ENCODE measurements at places on chromosomes 1 and 21.

DNA sequence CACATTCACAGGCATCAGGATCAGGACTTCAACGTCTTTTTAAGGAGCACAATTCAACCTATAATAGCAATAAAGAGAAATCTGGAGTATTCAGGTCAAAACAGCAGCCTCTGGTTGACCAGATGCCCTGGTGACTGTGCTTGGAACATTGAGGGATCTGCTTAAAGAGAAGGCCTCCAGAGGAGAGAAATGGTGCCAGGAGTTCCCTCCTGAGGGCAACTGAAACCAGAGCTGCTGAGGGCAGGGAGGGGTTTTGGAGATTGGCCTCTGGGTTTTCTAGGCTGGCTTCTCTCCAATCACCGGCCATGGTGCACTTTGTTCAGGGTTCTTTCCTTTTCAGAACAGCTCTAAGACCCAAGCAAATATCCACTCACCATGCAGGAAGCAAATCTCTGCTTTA is 190.7 kb upstream of the KIAA0040 start:
- no peaks in the 10 kb centered on the region for H3K27me3 ChIP-seq
- H3K27ac ChIP-seq: no peak overlapping the region
- H3K4me1 ChIP-seq: no peaks in the 10 kb centered on the region
- no peak for DNase-seq
- H3K4me3 ChIP-seq: no peak overlapping the region

DNA sequence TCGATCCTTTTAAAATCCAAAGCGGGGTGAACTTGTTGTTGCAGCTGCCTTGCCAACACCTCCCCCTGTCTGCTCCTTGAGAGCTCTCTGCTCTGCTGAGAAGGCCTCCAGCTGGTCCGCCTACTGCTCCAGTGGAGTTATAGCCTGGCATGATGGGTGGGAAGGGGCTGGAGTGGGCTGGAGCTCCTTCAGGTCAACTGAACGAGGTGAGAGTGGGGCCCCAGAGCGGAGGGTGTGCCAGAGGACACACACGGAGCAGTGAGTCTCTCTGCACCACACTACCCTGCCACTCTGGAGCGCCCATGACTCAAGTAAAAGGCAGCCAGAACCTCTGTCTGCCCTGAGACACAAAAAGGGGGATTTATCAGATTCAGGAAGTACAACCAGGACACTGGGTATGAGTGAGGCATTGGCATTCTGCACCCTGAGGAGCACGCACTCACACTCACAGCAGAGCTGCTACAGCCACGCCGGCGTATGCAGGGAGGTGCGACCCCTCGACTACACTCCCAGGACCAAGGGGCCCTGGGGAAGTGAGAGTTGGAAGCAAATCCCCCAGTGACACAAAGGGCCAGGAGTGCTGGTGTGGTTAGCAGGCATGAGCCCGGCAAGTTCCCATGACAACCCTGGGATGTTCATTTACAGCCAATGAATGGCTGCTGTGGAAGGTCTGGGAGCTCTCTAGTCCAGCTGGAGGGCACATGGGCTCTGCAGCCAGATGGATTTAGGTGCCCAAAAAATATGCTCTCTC is 28.0 kb upstream of the EVA1B start:
- peaks cover 27% of the 10 kb centered on the region for H3K36me3 ChIP-seq
- H3K4me1 ChIP-seq: peaks cover 34% of the 10 kb centered on the region
- no peaks in the 10 kb centered on the region for H3K27me3 ChIP-seq
- no peak overlapping the region for H3K4me3 ChIP-seq

DNA sequence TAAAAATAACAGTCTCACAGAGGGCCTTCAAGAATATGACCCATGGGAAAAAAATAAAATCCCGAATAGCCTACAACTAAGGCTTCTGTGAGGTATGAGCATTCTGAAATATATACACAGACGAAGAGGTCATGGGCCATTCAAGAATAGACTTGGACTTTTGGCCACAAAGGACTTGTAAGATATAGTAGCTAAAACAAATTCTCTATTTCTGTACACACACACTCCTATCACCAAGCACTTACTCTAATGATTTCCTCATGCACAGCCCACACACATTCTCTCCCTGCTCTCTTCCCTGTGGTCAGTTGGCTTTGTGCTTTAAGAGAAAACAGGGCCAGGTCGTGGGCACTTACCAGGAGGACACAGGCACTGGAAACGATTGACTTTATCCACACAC is 69.7 kb upstream of the ADAM30 start:
- no peaks in the 10 kb centered on the region for H3K27me3 ChIP-seq
- H3K36me3 ChIP-seq: no peaks in the 10 kb centered on the region
- no peak overlapping the region for H3K4me3 ChIP-seq
- H3K4me1 ChIP-seq: peaks cover 68% of the 10 kb centered on the region

DNA sequence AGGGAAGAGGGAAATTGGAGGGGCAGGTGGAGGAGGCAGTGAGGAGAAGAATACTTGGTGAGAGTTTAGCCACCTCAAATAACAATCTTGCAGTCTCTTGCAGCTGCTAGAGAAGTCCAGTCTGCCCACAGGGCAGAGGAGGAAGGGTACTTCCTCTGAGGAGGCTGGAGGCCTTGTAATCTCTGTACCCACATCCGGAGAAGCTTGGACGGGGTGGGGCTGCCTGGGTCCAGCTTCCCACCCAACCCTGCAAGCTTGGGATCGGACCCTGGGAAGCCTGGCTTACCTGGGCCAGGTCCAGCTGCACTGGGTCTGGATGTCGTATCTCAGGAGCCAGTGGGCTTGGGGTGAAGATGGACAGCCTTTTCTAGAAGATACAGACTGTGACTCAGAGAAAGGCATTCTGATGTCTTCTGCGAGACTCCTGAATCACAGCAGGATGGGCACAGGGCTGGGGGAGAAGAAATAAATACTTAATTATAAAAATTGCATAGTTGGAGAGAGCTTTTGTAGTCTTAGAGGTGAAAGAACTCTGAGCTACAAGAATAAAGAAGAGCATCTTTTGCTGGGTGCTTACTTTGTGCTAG is 111.8 kb upstream of the JUN start:
- no peak overlapping the region for H3K27ac ChIP-seq
- no peaks in the 10 kb centered on the region for H3K27me3 ChIP-seq

DNA sequence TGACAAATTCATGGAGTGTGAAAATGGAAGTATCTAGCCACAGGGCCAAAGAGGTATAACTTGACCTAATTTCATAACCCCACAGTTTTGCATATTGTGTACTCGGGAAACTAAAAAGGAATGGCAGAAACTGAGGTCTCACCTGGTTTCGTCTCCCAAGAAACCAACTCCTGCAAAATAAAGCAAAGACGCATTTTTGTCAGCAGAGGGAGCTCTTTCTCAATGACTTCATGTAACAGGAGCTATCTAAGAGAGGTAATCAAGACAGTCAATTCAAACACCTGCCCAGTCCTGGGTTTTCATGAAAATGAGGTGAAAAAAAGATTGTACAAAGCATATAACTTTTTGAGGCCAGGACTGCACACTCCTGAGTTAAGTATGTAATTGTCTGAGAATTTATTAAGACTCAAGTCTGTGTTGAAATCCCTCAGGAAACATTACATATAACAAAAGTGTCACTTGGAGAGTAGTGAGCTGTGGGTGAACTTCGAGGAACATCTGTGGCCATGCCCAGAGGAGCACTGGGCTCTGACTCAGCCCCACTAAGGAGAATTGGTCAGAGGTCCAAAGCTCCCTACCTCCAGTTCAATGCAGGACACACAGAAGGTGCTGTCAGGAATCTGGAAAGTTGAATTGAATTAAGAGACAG is 17.6 kb downstream of the FCRL4 start:
- peak; percentile 22 for DNase-seq
- no peaks in the 10 kb centered on the region for H3K36me3 ChIP-seq
- H3K4me1 ChIP-seq: no peaks in the 10 kb centered on the region
- no peak overlapping the region for H3K4me3 ChIP-seq
- H3K27ac ChIP-seq: no peak overlapping the region

GRCh38 chr21:45417951-45418300 is 13.0 kb downstream of the COL18A1 start:
- no peaks in the 10 kb centered on the region for H3K36me3 ChIP-seq
- H3K27ac ChIP-seq: no peak overlapping the region
- DNase-seq: no peak
- no peaks in the 10 kb centered on the region for H3K27me3 ChIP-seq

GRCh38 chr1:54012008-54012325 is 6.0 kb downstream of the LDLRAD1 start:
- H3K36me3 ChIP-seq: no peaks in the 10 kb centered on the region
- no peak overlapping the region for H3K4me3 ChIP-seq
- H3K4me1 ChIP-seq: no peaks in the 10 kb centered on the region
- no peaks in the 10 kb centered on the region for H3K27me3 ChIP-seq
- no peak for DNase-seq
- H3K27ac ChIP-seq: no peak overlapping the region

GRCh38 chr1:40612345-40612831 is 53.1 kb downstream of the RIMS3 start:
- H3K27ac ChIP-seq: no peak overlapping the region
- H3K4me3 ChIP-seq: no peak overlapping the region
- peak; percentile 53 for DNase-seq

DNA sequence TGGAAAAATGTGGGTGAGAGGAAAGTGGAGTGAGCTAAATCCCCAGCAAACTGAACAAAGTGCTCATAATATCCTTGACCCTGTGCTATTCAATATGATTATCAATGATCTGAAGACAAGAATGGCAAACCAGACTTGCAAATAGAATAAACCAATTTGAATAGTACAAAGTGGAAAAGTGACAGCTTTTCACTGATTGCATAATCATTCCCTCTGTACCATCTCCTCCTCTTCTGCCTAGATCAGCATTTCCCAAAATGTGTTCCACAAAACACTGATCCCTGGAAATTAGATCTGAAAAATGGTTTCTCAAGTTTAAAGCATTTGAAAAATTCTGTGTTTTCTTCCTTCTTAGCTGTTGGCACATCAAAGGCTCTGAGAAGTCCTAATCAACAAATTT is 8.1 kb downstream of the MTF1 start:
- no peak for DNase-seq
- H3K36me3 ChIP-seq: no peaks in the 10 kb centered on the region
- H3K4me1 ChIP-seq: peaks cover 11% of the 10 kb centered on the region
- no peaks in the 10 kb centered on the region for H3K27me3 ChIP-seq
- no peak overlapping the region for H3K27ac ChIP-seq

DNA sequence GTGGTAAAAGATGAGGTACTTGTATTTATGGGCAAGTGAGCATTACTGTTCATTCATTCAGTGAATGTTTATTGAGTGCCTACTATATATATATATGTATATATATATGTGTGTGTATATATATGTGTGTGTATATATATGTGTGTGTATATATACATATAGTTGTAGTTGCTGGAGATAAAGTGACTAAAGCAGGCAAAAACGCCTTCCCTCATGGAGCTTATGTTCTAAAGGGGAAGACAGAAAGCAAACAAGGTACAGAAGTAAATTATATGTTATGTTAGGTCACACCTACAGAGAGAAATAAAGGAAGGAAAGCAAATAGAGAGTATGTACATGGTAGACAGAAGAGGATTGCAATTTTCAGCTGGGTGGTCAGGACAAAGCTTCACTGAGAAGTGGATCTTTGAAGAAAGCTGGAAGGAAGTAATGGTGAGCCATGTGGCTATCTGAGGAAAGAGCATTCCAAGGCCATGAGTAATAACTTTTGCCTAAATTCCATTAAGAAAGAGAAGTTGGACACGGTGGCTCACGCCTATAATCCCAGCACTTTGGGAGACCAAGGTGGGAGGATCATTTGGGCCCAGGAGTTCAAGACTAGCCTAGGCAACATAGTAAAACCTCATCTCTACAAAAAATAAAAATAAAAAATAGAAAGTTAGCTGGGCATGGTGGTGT is 33.5 kb upstream of the KLF17 start:
- H3K27ac ChIP-seq: no peak overlapping the region
- H3K27me3 ChIP-seq: no peaks in the 10 kb centered on the region
- H3K4me1 ChIP-seq: no peaks in the 10 kb centered on the region
- no peak for DNase-seq
- H3K36me3 ChIP-seq: no peaks in the 10 kb centered on the region

GRCh38 chr1:161827786-161828185 is 61.7 kb downstream of the ATF6 start:
- no peaks in the 10 kb centered on the region for H3K27me3 ChIP-seq
- H3K27ac ChIP-seq: no peak overlapping the region
- no peaks in the 10 kb centered on the region for H3K36me3 ChIP-seq
- no peak for DNase-seq

DNA sequence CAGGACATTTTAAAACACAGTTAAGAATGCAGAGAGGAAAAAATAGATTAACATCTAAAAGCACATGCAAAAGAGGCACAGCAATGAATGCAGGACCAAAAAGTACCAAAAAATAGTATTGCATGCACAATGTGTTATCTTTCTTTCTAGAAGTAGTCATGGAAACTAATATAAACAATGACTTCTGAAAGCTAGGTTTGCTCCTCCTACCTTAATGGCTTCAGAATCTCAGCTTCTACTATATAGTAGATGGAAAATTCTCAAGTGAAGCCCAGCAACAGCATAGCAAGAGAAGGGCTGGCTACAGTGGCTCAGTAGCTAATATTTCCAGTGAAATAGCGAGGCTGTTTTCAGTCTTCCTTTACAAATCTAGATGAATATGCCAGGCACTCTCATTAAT is 125.1 kb downstream of the CRB1 start:
- H3K36me3 ChIP-seq: no peaks in the 10 kb centered on the region
- H3K4me3 ChIP-seq: no peak overlapping the region
- no peaks in the 10 kb centered on the region for H3K27me3 ChIP-seq

DNA sequence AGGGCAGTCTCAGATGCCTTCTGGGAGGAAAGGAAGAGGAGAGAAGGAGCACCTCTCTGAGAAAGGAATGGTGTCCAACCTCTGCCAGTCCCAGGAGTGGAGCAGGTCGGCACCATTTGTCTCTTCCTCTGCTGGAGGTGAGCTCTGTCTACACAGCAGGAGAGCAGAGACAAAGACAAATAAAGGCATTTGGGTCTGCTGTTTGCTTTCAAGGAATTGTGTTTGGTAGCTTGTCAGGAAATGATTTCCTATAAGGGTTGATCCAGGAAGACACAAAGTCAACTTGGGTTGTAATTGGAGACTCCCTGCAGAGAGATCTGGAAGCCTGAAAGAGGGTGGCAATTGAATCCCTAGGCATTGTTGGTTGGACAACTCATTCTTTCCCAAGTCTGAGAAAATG is 34.5 kb upstream of the PLXNA2 start:
- no peak overlapping the region for H3K4me3 ChIP-seq
- H3K27ac ChIP-seq: no peak overlapping the region
- H3K27me3 ChIP-seq: no peaks in the 10 kb centered on the region
- H3K4me1 ChIP-seq: no peaks in the 10 kb centered on the region
- H3K36me3 ChIP-seq: no peaks in the 10 kb centered on the region
- DNase-seq: no peak

- H3K27ac ChIP-seq: no peak overlapping the region
- peak; percentile 46 for DNase-seq
- no peak overlapping the region for H3K4me3 ChIP-seq
- peaks cover 10% of the 10 kb centered on the region for H3K4me1 ChIP-seq
Observed at GRCh38 chr1:117709249-117709691, 103.4 kb downstream of the TENT5C start.

- H3K4me1 ChIP-seq: no peaks in the 10 kb centered on the region
- no peak for DNase-seq
- H3K27me3 ChIP-seq: no peaks in the 10 kb centered on the region
Observed at GRCh38 chr1:40030528-40031135, 9.9 kb upstream of the CAP1 start.
